Stimulated activated CD8-positive, alpha-beta memory T cell treated with anti-CD3 and anti-CD28 coated beads, Interleukin-7, amount 100 ng/mL, for 24 hours (primary cell): ENCODE measurements at places on chromosomes 7 and 10.

DNA sequence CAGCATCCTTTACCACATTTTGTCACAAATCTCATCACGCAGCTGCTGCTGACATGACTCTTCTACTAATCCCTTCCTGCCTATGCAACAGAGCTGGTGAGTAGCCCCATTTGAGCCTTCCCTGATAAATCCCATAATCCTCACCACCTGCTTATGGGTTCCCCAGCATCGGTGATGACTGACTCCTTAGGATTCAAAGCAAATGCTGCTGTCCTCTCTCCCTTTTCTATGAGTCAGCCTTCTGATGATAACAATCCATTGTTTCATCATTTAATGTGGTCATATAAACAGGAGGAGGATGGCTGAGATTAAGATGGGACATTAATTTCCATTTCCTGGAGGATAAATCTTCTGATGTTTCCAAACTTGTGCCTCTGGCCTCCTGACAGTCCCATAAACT lies 73.4 kb downstream of the SORCS1 start:
- DNase-seq: no peak

DNA sequence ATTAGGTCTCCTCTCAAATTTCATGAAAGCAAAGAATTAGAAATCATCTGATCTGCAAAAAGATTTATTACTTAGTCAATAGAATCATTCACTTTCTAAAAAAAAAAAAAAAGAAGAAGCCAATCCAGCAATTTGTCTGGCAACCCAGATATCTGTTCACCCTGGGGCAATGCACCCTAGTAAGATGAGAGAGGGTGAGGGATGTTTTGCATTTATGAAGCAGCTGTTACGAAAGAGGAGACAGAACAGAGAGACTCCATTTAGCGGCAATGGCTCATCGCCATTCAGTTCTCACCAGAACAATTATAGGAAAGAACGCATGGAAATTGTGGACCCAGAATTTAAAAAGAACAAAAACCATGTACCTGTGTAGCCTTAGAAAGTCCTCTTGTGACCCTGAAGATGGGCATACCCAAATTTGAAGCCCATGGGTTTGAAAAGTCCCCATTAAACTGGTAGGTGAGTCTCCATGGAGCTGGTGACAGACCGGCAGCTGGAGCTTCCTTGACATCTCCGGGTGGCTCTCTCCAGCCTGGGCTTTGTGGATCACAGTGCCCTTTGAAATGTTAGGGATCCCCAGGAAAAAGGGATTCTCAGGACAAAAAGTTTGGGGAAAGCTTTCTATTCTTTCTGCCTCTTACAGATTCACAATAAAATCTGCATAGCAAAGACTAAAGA lies 45.5 kb upstream of the CCDC3 start:
- DNase-seq: no peak

DNA sequence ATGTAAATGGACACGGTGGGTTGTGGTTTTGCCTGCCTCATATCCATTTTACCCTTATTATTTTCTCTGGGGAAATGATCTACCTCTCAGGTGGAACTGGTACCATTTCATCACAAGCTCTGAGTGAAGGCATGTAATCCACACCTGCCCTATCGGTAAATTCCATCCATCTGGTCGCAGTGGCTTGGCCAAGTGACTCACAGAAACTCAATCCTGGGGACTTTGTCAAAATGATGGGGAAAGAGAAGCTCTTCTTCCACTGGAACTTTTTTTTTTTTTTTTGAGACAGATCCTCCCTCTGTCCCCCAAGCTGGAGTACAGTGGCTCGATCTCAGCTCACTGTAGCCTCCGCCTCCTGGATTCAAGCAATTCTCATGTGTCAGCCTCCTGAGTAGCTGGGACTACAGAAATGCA lies 48.2 kb upstream of the ANKRD1 start:
- no peak for DNase-seq

DNA sequence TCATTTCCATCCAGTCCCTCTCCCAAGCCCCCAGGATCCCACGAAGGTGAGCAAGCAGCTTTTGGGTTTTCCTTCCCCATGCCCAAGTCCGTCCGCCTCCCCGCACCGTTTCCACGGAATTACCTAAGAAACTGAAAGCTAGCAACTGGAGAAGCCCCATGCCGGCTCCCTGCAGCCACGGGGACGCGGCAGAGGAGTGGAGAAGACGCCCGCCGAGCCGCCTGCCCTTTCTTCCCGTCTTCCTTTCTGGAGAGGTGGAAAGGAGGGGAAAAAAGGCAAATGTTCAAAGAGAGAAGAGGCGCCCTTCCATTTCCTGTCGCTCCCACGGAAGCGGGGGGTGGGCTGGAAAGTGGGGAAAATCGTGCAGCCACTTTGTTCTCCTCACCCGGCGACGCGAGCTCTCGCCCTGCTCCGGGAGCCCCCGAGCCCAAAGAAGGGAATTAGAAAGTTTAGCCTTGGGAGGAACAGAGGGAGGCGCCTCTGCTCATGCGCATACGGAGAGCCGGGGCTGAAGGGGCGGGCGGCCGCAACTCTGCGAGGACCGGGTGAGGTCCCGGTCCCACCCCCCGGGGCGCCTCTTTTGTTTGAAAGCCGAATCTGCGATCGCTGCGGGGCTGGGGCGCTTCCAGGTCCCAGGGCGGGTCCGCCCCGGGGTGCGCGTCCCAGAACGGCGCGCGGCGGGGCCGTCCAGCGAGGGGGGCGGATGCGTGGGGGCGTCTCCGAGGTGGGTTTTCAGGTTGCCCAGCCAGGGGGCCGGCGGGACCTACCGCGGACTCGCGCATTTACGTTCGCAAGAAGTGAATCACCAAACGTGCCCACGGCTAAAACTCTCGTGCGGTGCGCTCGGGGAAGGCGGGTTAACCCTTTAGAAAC lies at the start of gene LAMB1:
Gene LAMB1 (minus strand): TSS at position 436 of the 873 bp plus-strand sequence. CDS start 276 bp downstream, at position 160.
- DNase-seq: no peak

GRCh38 chr7:42236266-42236975 lies 588 bp downstream of the GLI3 start:
- no peak for DNase-seq

- no peak for DNase-seq
Observed at GRCh38 chr10:102300278-102300843, 55.0 kb downstream of the GBF1 start.

- no peak for DNase-seq
Observed at GRCh38 chr7:50349963-50350944, 45.7 kb downstream of the IKZF1 start.

DNA sequence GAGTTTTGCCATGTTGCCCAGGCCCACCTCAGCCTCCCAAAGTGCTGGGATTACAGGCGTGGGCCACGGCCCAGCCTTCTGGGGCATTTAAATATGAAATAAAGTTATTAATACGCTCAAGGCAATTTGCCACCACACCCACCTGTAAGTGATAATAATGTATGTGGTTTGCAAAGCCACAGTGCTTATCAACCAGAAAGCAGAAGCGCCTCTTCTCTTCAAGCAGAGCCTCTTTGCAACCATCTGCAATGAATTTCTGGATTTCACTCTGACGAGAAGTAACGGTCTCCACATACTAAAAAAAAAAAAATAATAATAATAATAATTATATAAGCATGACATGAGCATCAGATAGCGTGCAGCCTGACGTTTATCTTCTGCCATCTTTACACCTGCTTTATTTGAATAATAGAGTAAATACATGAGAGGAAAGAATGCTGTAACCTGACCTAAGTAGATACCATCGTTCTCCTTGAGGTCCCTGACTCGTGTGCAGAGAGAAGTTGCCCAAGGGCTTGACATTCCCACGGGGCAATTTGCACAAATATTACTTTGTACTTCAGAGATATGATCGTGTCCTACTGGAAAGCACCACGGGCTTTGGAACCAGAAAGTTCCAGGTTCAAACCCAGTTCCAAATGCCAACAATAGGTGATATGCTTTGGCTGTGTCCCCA lies 34.0 kb downstream of the BRI3 start:
- DNase-seq: no peak

GRCh38 chr10:80471001-80471400 lies 16.9 kb downstream of the TSPAN14 start:
- no peak for DNase-seq

GRCh38 chr7:140723574-140723973 lies 27.1 kb downstream of the NDUFB2 start:
- no peak for DNase-seq

- no peak for DNase-seq
Observed at GRCh38 chr7:39560997-39561396, 5.2 kb upstream of the YAE1 start.

DNA sequence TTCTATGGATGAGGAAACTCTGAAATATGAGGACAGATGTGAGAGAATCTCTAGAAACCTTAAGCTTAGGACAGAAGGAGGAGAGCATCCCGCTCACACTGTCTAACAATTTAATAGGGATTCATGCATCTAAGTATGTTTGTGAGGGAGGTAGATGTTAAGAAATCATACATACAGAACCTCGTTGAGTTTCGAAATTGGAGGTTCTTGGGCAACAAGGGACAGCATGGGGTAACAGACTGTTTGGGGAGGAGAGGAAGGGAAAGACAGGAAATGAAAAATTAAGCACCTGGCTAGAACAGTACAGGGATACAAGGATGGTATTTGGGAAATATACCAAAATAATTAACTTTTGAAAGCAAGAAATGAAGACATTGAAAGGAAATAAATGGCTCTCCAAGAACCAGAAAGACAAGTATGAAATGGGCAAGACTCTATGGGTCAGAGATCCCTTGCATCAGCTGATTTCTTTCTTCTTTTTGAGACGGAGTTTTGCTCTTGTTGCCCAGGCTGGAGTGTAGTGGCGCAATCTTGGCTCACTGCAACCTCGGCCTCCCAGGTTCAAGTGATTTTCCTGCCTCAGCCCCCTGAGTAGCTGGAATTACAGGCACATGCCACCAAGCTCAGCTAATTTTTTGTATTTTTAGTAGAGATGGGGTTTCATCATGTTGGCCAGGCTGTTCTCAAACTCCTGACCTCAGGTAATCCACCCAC lies 207.9 kb downstream of the CTNNA3 start:
- DNase-seq: no peak

GRCh38 chr7:77665161-77665560 lies 31.1 kb upstream of the RSBN1L start:
- no peak for DNase-seq

- DNase-seq: no peak
Observed at GRCh38 chr10:865257-865656, 66.2 kb downstream of the LARP4B start.

DNA sequence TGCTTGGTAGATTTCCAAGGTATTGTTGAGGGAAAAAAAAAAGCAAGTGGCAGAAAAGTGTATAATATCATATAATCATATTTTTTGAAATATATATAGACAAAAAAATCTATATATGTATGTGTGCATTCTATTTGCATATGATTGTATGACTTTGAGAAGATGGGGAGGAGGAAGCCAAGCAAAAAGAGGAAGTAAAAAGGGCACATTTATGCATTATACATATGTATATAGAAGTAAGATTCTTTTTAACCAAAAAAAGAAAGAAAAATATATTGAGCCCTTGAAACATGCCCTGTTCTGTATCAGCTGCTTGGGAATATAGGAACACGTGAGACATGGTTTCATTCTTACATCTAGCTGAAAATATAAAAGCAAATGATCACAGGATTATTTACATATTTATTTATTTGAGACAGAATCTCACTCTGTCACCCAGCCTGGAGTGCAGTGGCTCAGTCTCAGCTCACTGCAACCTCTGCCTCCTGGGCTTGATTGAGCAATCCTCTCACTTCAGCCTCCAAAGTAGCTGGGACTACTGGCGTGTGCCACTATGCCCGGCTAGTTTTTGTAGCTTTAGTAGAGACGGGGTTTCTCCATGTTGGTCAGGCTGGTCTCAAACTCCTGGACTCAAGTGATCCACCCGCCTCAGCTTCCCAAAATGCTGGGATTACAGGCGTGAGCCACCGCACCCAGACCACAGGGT lies 18.0 kb upstream of the SLF2 start:
- no peak for DNase-seq

DNA sequence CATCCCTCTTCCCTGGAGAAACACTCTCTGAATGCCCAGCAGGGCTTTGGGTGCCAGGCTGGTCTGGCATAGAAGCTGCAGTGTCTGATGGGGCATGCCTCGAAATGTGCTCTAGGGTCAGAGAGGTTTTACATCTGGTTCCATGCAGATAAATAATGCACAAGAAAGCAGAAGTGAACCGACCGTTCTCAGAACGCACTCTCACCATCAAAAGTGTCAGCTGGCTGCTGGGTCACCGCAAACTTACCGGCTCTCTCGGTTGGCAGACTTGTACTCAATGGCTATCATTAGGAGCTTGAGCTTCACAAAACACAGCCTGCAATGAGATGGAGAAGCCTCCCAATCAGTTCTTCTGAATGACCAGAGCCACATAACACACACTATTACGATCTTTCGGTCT lies 610.0 kb downstream of the KCNMA1 start:
- DNase-seq: no peak

GRCh38 chr10:68156373-68157185 lies 47.3 kb downstream of the MYPN start:
- peak; percentile 34 for DNase-seq

DNA sequence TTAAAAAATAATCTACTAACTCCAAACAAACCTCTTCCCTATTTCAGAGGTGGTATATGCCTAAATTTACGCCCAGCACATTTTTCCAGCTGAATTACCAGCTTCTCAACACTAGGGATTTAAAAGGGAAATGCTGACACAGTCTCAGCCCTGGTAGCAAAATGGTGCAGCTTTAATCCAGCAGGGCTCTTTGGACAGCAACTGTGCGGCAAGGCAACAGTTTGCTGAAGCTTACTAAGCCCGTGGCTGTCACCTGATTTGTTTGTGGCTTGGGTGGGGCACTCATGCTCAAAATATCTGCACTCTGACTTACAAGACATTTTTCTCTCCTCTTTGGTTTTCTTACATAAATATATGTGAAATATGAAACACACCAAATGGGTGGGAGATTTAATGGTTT lies 206.7 kb downstream of the POU6F2 start:
- DNase-seq: no peak

- DNase-seq: no peak
Observed at GRCh38 chr10:129655007-129655678, 188.1 kb downstream of the MGMT start.

DNA sequence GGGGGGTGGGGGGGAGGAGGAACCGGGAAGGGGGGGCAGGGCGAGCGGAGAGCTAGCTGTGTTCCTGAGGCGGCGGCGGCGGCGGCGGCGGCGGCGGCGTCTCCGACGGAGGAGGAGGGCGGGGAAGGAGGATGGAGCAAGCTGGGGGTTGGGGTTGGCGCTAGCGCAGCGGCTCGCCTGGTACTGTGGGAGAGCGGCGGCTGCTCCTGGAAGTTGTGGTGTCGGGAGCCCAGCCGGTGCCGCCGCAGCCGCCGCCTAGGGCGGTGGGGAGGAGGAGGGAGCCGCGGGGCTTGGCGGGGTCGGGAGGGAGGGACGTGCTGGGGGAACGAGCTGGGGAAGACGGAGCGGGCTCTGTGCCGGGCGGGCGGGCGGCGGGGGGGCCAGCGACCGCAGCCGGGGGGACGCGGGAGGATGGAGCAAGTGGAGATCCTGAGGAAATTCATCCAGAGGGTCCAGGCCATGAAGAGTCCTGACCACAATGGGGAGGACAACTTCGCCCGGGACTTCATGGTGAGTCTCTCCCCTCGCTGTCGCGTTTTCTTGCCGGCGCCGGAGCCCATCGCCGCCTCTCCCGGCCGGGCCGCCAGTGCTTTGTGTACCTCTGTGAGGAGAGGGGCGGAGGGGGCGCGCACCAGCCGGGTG lies at the start of gene PTPN12:
Gene PTPN12 (plus strand): TSS at position 160 of the 642 bp plus-strand sequence. CDS start 252 bp downstream, at position 412.
- peak; percentile 2 for DNase-seq
